Stomach (tissue), 19 donors: ENCODE measurements at places on chromosomes 12 and 14. TPM values are rescaled to one million over a fixed set of nuclear protein-coding genes. Genes with fewer than 3 reads are reported as not detected.

SLC38A1 gene
- total RNA-seq = 52.5 TPM

DNA sequence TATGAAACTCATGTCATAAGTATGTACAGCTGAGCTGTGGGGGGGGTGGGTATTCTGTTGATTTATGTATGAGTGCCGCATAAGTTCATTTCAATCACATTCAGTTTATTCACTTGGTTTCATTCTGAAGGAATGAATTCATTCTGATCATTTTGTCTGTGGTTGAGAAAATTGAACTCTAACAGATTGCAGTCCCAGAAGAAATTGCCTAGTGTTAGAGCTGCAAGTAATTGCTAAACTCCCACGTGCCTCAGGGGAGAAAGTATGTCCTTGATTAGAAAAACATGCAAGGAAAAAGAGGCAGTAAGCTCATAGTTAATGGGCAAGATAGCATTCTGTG lies 442.4 kb upstream of the MGAT4C start:
- no peak for DNase-seq

DNA sequence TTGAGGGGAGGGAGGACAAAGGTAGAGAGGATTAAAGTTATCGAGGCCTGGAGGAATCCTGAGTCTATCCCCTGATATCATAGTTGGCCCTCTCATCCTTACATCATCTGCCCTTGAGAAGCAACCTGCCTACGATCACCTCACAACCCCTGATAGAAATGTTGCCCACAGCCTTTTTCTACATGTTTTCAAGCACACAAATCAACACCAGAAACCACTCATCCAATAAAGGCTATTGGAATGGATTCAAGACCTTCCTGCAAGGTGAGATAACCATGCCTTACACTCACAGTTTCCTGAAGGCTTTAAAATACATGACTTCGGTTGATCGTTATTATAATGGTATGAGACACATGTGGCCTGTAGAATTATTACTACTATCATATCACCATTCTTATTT lies 175.7 kb upstream of the EGLN3 start:
- DNase-seq = no peak

- no peak for DNase-seq
Observed at GRCh38 chr12:8033153-8034044, 883 bp downstream of the FOXJ2 start.

GRCh38 chr14:99936056-99936455 lies 129.2 kb upstream of the EVL start:
- DNase-seq = no peak

- DNase-seq = no peak
Observed at GRCh38 chr12:45282411-45282810, 66.5 kb downstream of the ANO6 start.

- DNase-seq = no peak
Observed at GRCh38 chr12:10405294-10405693, 4.3 kb downstream of the KLRC4 start.
